GM23338 (cell line): ENCODE measurements at places on chromosomes 6 and 20.

- no peak for DNase-seq
Measured at GRCh38 chr6:15344831-15345230, 99.0 kb downstream of the JARID2 start.

DNA sequence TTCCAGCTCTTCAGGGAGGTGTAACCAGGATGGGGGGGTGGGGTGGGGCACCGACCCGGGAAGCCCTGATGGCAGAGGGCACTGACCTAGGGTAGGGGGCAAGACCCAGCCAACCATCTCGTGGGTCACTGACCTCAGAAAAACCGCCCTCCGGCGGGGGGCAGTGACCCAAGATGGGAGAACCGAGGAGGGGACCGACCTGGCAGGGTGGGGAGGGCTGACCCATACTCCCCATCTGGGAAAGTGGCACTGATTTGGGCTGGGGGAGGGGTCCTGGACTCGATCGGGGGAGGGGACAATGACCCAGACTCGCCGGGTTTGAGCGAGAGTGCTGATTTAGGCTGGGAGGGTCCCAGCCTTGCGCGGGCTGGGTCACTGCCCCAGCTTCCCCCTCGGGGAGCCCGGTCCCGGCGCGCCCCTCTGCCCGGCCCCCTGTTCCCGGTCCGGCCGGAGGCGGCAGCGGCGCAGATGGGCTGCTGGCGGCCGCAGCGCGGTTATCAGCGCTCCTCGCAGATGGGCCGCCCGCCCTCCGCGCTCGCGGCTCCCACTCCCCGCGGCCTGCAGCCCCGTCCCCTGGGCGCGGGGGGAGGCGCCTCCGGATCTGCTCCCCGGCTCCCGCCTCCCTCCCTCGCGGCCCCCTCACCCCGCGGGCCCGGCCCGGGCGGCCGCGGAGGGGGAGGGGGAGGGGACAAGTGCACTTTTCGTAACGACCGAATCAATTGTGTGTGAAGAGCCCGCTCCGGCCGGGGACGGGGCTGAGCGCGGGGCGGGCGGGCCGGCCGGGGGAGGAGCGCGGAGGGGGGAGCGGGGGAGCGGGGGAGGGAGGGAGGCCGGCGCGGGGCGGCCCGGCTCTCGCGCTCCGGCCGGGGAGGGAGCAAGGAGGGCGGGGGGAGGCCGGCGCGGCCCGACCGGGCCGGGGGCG, 2.2 kb downstream of the NOL4L start:
- peak; percentile 82 for DNase-seq

- no peak for DNase-seq
Measured at GRCh38 chr20:5511930-5512329, 195.2 kb upstream of the PROKR2 start.

DNA sequence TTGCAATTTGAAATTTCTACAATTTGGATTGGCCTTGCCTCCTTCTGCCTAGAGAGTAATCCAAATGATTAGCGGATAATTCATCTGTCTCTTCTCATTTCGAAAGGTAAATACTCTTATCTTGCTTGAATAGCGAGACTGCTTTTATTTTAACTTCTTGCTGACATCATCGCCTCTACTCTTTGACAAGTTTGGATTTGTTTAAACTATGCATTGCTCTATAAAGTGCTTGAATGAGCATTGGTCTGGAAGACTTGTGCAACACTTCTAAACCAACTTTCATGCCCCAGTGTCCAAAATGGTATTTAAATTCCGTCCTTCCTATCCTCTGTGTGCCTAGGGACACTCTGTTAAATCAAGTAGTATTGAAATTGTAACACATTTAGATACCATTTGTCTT, 384.1 kb upstream of the SLC35B3 start:
- no peak for DNase-seq

GRCh38 chr6:51514748-51515402, 572.5 kb downstream of the PKHD1 start:
- DNase-seq, result no peak

GRCh38 chr20:34199183-34199582, 42.0 kb upstream of the ASIP start:
- DNase-seq, result no peak

DNA sequence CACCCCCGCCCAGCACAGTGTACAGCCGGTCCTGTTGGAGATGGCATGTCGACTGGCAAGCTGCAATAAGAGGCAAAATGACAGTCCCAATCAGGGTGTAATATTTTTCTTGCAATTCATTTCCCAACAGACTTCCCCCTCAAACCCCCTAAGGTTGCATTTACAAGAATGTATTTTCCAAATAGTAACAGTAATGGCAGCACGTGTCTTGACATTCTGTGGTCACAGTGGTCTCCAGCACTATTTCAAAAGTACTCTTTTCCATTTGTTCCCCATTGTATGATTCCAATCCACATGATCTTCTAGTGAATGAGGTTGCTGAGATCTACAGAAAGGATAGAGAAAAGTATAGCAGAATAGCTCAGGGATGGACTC, 97.8 kb upstream of the CARMIL1 start:
- DNase-seq, result no peak

DNA sequence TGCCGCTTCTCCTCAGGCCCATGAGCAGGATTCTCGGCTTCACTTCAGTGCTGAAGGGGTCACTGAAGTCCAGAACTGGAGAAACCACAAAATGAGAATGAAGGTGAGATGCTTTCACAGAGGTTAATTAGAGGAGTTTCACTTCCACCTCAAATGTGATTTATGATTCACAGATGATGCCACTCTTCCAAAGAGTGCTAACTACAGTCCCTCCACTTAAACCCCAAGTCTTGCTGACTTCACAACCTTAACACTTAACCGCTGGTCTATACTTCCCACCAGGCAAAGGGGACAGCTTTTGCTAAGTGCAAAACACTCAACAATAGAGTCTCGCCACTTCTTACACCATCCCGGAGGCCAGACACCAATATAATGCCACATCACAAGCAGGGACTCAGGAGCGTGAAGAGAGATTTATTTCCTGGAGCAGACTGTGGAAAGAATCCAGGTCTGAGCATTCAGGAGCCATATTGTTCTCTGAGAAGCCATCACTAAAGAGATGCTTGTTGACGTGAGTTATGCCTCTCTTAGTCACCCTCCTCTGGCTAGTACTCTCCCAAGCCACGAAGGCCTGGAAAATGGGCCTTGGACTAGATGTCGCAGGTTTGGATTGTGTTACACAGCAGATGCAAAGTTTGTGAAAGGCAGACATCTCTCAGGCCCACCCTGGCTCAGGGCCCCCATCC, 24.4 kb downstream of the RRAGD start:
- DNase-seq, result no peak

DNA sequence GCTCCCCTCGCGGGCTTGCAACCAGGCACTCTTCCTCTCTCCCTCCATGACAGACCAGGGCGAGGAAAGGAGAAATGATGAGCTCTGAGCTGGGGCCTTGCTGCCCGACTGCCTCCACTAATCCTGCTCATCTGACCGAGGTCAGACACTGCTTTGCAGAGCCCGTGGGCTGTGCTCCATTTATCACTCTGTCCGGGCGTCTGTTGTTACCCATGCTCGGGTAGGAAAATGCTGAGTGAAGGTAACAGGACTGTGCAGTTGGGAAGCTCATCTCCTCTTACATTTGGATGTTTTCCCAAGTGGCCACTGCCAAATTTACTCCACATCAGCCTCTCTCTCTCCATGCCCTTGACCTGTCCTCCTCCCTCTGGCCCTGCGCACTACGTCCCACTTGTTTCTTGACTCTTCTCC, 14.6 kb downstream of the RPS6KA2 start:
- DNase-seq, result no peak

- DNase-seq, result no peak
Measured at GRCh38 chr20:45459606-45460005, 9.9 kb upstream of the WFDC2 start.

DNA sequence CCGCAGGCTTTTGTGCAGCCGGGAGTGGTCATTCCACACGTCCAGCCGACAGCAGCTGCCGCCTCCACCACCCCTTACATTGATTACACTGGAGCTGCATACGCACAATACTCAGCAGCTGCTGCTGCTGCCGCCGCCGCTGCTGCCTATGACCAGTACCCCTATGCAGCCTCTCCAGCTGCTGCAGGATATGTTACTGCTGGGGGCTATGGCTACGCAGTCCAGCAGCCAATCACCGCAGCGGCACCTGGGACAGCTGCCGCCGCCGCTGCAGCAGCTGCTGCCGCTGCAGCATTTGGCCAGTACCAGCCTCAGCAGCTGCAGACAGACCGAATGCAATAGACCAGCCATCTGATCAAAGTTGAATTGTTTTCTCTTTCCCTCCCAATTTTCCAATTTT, 10.6 kb downstream of the RBM24 start:
- DNase-seq, result no peak
